Body of pancreas (tissue), 4 donors: ENCODE measurements at places on chromosomes 11 and 22. TPM values are rescaled to one million over a fixed set of nuclear protein-coding genes. Genes with fewer than 3 reads are reported as not detected.

The FZD4 gene
- 25.4 TPM for total RNA-seq

The GPHA2 gene
- total RNA-seq = 18.5 TPM

DNA sequence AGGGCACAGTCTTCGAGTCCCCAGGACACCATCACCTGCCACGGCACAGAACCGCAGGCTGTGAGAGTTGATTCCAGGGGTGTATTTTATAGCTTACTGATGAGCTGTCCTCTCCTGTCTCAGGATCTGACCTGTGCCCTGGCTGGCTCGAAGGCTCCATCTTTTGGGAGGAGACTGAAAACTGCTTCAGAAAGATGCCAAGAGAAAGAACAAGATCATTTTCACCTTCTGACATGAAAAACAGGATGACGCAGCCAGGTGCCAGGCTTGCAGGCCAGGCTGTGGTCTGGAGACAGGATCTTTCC, 2.2 kb downstream of the MRGPRD start:
- DNase-seq = no peak
- H3K27ac ChIP-seq = no peak overlapping the region
- H3K27me3 ChIP-seq = no peaks in the 10 kb centered on the region
- no peaks in the 10 kb centered on the region for H3K4me1 ChIP-seq
- H3K4me3 ChIP-seq = no peak overlapping the region

DNA sequence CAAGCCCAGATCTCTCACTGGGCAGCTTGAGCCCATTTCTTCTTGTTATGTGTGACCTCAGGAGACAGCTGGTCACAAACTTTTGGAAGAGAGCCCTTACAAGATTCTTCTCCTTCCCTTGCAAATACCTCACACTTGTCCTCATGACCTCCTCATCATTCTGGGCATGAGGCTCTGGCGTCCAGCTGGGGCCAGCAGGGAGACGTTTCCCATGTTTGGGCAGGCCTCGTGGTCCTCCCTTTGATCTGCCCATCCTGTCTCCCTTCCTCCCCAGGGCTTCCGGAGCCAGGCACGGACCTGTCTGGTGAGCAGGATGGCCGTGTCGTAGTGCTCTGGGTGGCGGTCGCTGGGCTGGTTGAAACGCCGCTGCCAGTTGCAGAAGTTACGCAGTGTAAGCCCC, 9.7 kb downstream of the ADAMTS8 start:
- H3K27me3 ChIP-seq = no peaks in the 10 kb centered on the region
- DNase-seq = no peak
- H3K4me3 ChIP-seq = no peak overlapping the region
- H3K4me1 ChIP-seq = no peaks in the 10 kb centered on the region

The DLG2 gene
- total RNA-seq = 6.0 TPM

The HTR3B gene
- not detected for total RNA-seq

The HPX gene
- not detected for total RNA-seq

GRCh38 chr11:44029977-44030911, 17.5 kb upstream of the ACCSL start:
- H3K27me3 ChIP-seq = no peaks in the 10 kb centered on the region
- H3K27ac ChIP-seq = no peak overlapping the region
- no peak overlapping the region for H3K4me3 ChIP-seq
- peaks cover 4% of the 10 kb centered on the region for H3K4me1 ChIP-seq

GRCh38 chr11:31809857-31810778, 1.0 kb downstream of the PAX6 start:
- no peak overlapping the region for H3K27ac ChIP-seq
- H3K27me3 ChIP-seq = peaks cover 95% of the 10 kb centered on the region
- H3K36me3 ChIP-seq = no peaks in the 10 kb centered on the region
- H3K4me1 ChIP-seq = peaks cover 65% of the 10 kb centered on the region
- no peak for DNase-seq

DNA sequence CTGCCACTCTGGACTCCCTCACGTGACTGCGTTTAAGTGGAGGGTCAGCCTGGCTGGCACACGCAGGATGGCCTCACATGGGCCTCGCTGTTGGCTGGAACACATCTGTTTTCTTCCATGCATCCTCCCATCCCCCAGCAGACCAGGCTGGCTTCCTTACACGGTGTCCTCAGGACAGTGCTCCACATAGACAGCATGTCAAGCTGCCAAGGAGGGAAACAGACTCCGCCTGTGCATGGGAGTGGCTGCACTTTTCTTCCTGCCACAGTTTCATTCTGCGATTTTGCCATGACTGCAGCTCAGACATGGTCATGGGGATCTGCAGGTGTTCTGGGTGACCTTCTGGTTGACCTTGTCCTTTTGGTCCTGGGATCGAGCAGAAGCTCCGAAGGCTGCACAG, 344.2 kb downstream of the SHANK2 start:
- no peak overlapping the region for H3K4me3 ChIP-seq
- no peaks in the 10 kb centered on the region for H3K27me3 ChIP-seq
- DNase-seq = no peak
- no peaks in the 10 kb centered on the region for H3K36me3 ChIP-seq
- no peaks in the 10 kb centered on the region for H3K4me1 ChIP-seq

DNA sequence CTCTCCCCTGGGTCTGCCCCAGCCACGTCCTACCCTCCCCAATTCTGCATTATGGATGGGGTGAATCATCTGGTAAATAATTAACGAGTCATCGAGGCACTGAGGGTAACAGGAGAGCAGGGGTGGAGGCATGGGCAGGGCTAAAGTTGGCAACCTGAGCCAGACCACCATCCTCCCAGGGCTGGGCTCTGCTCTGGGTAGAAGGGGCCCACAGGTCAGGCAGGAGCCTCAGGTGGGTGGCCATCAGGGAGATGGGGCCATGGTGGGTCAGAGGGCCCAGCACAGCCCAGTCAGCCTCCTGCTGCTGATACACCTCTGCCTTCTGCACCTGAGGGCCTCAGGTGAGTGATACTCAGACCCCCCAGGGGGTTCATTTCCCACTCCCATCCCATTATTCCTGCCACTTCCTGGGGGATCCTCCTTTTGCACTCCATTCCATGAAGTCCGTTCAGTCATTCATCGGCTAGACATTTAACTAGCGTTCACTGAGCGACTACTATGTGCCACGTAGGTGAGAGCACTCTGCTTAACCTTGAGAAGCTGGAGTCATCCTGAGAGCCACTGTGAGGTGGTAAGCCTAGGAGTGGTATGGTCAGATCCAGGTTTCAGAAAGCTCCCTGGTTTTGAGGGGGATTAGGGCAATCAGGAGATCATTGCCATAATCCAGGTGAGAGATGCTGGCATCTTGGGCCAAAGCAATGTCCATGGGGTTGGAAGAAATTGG, at the start of gene VSIG10L2:
Gene VSIG10L2, plus strand, starts transcription at position 248 of the 724 bp plus-strand sequence. Its CDS starts 12 bp downstream, at position 260.
- H3K27me3 ChIP-seq = no peaks in the 10 kb centered on the region
- peaks cover 12% of the 10 kb centered on the region for H3K4me1 ChIP-seq
- H3K27ac ChIP-seq = no peak within 1 kb of the TSS
- H3K4me3 ChIP-seq = no peak within 1 kb of the TSS
- DNase-seq = no peak
- no peaks in the 10 kb centered on the region for H3K36me3 ChIP-seq

GRCh38 chr11:124329787-124330478, 9.9 kb upstream of the OR8D2 start:
- no peaks in the 10 kb centered on the region for H3K36me3 ChIP-seq
- no peaks in the 10 kb centered on the region for H3K27me3 ChIP-seq
- H3K27ac ChIP-seq = no peak overlapping the region
- H3K4me1 ChIP-seq = no peaks in the 10 kb centered on the region
- no peak for DNase-seq

The CDC42EP1 gene
- total RNA-seq = 84.7 TPM

The BTBD18 gene
- not detected for total RNA-seq

DNA sequence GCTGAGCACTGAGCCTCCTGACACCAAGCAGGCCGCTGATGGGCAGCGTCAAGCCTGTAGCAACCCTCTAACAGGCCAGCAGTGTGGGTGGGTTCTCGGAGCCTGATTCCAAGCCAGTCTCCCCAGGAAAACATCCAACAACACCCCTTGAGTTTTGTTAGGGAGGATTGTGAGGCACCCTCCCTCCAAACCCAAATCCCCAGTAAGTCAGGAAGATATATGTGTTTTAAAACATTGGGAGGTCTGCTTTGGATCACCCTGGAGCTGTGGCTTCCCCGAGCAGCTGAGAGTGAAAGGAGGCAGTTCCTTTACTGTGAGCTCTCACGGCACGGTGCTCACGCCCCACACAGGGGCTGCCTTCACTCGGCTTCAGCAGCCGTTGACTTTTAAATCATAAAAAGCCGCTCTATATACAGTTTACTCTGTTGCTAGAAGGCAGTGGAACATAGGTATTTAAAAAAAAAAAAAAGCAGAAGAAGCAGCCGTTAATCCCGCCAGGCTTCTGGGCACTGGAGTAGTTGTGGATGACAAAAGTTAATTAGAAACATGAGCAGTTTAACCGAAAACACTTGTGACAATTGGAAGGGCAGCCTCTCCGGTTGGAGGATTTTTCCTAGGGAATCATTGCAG, 218.6 kb downstream of the NAV2 start:
- no peak for DNase-seq
- H3K4me1 ChIP-seq = peaks cover 9% of the 10 kb centered on the region
- no peaks in the 10 kb centered on the region for H3K36me3 ChIP-seq
- H3K27me3 ChIP-seq = no peaks in the 10 kb centered on the region
- no peak overlapping the region for H3K4me3 ChIP-seq

GRCh38 chr22:31776231-31776630, 22.4 kb downstream of the DEPDC5 start:
- no peak overlapping the region for H3K27ac ChIP-seq
- H3K4me1 ChIP-seq = no peaks in the 10 kb centered on the region
- DNase-seq = no peak
- no peak overlapping the region for H3K4me3 ChIP-seq
- H3K27me3 ChIP-seq = no peaks in the 10 kb centered on the region

The OR4X2 gene
- total RNA-seq = not detected

The MYOD1 gene
- not detected for total RNA-seq

DNA sequence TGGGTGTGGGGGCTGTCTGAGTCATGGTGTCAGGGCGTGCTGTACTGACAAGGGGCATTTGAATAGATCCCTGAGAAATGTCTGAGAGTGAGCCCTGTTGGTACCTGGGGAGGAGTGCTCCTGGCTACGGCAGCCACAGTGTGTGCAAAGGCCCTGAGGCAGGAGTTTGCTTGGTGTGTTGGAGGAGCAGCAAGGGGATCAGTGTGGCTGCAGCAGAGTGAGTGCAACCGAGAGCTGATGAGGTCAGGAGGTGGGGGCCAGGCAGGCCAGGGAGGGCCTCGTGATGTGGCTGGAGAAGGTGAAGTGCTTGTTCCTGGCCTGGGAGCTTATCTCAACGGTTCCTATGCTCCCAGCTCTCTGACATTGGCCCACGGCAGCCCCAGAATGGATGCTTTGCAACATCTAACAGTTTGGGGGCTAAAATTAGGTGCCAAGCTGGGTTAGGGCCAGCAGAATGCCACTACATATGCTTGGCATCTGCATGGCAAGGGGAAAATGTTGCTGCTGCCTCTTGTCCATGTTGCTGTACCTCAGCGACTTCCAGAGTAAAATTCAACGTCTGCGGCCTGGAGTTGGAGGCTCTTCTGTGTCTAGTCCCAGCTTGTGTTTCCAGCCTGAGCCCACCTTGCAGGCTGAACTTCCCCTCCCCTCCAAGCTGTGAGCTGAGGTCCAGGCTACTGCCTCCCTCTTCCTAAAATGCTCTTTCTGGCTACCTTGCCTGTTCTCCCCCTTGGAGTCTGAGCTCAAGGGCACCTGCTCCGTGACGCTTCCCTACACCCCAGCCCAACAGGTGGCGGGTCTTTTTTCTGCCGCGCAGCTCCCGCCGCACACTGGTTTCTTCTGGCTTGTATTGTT, 48.2 kb upstream of the MYEOV start:
- DNase-seq = no peak
- no peak overlapping the region for H3K4me3 ChIP-seq
- H3K27ac ChIP-seq = no peak overlapping the region
- H3K27me3 ChIP-seq = no peaks in the 10 kb centered on the region
- no peaks in the 10 kb centered on the region for H3K4me1 ChIP-seq

DNA sequence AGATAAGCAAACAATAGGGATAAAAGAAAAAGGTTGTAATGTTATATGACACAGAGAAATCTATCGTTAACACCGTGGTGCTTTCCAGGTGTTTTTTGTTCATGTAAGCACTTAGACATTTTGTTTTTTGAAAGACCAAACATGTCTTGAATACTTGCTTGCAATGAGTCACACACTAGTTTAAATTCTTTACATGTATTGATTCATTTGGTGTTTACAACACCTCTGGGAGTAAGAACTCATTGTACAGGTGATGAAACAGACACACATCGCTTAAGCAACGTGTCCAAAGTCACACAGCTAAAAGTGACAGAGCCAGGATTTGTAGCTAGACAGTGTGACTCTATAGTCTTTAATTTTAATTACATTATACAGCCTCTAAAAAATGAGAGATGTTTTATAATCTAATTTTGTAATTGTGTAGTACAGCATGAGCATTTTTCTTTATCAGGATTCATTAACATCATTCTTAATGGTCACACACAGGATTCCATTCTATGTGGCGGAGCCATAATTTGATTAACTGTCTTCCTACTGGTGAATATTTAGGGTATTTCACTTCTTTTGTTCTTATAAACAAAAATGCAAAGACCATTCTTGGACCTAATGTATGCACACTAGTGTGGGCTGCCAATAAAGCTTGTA, 148.8 kb downstream of the DBX1 start:
- DNase-seq = peak; percentile 59
- H3K27ac ChIP-seq = peak overlapping the region; percentile 79
- H3K27me3 ChIP-seq = no peaks in the 10 kb centered on the region
- peaks cover 89% of the 10 kb centered on the region for H3K4me1 ChIP-seq

The BDNF gene
- not detected for total RNA-seq

GRCh38 chr11:113684496-113684895, 21.6 kb downstream of the TMPRSS5 start:
- DNase-seq = no peak
- no peaks in the 10 kb centered on the region for H3K4me1 ChIP-seq
- H3K4me3 ChIP-seq = no peak overlapping the region
- no peaks in the 10 kb centered on the region for H3K27me3 ChIP-seq
- no peak overlapping the region for H3K27ac ChIP-seq
- no peaks in the 10 kb centered on the region for H3K36me3 ChIP-seq

DNA sequence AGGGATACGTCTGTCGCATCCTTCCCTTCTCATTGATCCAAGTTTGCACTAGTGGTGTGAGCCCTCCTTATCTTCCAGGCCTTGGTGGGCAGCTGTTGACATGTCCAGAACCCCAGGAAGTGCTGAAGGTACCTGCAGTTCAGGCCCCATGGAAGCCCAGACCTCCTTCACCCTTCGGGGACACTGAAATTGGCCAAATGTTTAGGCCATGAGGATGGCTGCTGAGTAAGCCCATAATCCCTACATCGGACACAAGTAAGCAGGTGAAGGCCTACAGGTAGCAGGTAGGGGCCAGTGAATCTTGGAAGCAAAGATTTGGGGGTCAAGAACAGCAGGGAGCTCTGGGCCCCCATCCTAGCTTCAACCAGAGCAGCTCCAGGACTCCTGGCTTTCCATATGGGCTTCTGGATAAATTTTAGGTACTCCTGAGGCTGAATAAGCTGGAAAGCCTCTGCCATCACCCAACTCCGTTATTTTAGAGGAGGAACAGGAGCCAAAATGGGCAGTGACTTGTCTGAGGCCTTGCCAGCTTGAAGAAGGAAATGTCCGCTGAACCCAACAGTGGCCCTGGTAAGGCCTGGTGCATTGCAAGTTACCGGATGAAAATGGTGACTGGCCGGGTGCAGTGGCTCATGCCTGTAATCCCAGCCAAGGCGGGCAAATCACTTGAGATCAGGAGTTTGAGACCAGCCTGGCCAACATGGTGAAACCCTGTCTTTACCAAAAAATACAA, 45.2 kb downstream of the MORC2 start:
- peak; percentile 5 for DNase-seq
- peaks cover 22% of the 10 kb centered on the region for H3K4me1 ChIP-seq
- no peaks in the 10 kb centered on the region for H3K27me3 ChIP-seq

- peak; percentile 67 for DNase-seq
- no peaks in the 10 kb centered on the region for H3K27me3 ChIP-seq
- no peak overlapping the region for H3K4me3 ChIP-seq
Observed at GRCh38 chr11:62340269-62340901, 3.1 kb downstream of the ASRGL1 start.

- no peak overlapping the region for H3K27ac ChIP-seq
- peaks cover 8% of the 10 kb centered on the region for H3K4me1 ChIP-seq
- H3K27me3 ChIP-seq = no peaks in the 10 kb centered on the region
- H3K36me3 ChIP-seq = no peaks in the 10 kb centered on the region
Observed at GRCh38 chr22:29470159-29470855, 9.7 kb upstream of the NEFH start.
